ENCODE measurements at places on chromosomes 4 and X. TPM values are rescaled to one million over a fixed set of nuclear protein-coding genes. Genes with fewer than 3 reads are reported as not detected.

GRCh38 chrX:124005228-124005627 lies 43.7 kb downstream of the STAG2 start:
- no peaks in the 10 kb centered on the region for H3K36me3 ChIP-seq
- H3K27me3 ChIP-seq: no peaks in the 10 kb centered on the region
- H3K4me3 ChIP-seq: no peak overlapping the region
- no peak overlapping the region for H3K27ac ChIP-seq
- H3K4me1 ChIP-seq: no peaks in the 10 kb centered on the region

DNA sequence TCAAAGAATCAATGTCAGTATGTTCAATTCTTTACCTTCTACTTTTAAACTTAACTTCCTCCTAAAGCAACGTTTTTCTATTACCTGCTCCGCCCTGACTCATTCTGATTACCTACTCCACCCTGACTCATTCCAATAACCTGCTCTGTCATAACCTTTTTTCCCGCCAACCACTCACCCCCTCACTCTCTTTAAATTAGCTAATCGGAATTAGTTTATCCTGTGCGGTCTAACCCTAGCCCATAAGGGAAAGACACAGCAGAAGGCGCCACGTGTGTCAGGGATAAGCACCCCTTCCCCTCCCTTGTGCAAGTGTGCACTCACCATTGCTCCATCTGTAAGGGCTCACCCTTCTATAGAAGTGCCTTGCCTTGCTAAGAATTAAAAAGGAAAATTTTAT lies 64.4 kb downstream of the EIF4E start:
- no peaks in the 10 kb centered on the region for H3K27me3 ChIP-seq
- no peak for DNase-seq
- H3K36me3 ChIP-seq: no peaks in the 10 kb centered on the region
- no peak overlapping the region for H3K27ac ChIP-seq
- H3K4me1 ChIP-seq: no peaks in the 10 kb centered on the region

DNA sequence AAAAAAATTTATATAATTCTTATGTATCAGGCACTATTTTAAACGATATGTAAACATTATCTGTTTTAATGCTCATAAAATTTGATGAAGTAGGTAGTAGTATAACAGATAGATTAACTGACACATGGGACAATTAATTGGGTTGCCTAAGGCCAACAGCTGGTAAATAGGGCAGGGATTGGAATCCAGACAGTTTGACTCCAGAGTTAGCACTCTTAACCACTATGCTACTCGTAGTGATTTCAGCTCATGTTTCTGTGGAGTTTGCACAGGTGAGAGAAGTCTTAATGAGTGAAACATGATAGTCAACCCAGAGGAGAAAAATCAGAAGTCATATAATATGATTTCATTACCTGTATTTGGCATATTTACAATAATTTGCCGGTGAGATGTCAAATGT lies 126.0 kb upstream of the WDFY3 start:
- no peak overlapping the region for H3K4me3 ChIP-seq
- no peaks in the 10 kb centered on the region for H3K27me3 ChIP-seq
- no peaks in the 10 kb centered on the region for H3K36me3 ChIP-seq
- H3K27ac ChIP-seq: no peak overlapping the region
- no peaks in the 10 kb centered on the region for H3K4me1 ChIP-seq
- no peak for DNase-seq

GRCh38 chr4:39770969-39771724 lies 73.2 kb downstream of the UBE2K start:
- no peaks in the 10 kb centered on the region for H3K27me3 ChIP-seq
- no peak overlapping the region for H3K27ac ChIP-seq
- H3K4me1 ChIP-seq: no peaks in the 10 kb centered on the region
- no peak for DNase-seq
- H3K4me3 ChIP-seq: no peak overlapping the region
- peaks cover 55% of the 10 kb centered on the region for H3K36me3 ChIP-seq

FREM3 gene
- total RNA-seq: 0.38 TPM

All from lower lobe of right lung (tissue), 2 donors.